Activated T-helper 1 cell treated with anti-CD3 and anti-CD28 coated beads, Interleukin-12 subunit alpha, Interleukin-12 subunit beta, Interleukin-2, Interleukin-4 antibody, amounts not matched to agents 30 ng/mL and 10 ng/mL and 1 ng/mL, durations not matched to agents 14 hours and 24 hours and 36 hours (primary cell): ENCODE measurements at places on chromosomes 2 and 18. TPM values are rescaled to one million over a fixed set of nuclear protein-coding genes. Genes with fewer than 3 reads are reported as not detected.

Gene ANKRD39
- total RNA-seq = 40.8 and 41.1 TPM in 2 replicates

GRCh38 chr2:72745679-72746368 is 80.0 kb downstream of the EXOC6B start:
- DNase-seq = no peak

DNA sequence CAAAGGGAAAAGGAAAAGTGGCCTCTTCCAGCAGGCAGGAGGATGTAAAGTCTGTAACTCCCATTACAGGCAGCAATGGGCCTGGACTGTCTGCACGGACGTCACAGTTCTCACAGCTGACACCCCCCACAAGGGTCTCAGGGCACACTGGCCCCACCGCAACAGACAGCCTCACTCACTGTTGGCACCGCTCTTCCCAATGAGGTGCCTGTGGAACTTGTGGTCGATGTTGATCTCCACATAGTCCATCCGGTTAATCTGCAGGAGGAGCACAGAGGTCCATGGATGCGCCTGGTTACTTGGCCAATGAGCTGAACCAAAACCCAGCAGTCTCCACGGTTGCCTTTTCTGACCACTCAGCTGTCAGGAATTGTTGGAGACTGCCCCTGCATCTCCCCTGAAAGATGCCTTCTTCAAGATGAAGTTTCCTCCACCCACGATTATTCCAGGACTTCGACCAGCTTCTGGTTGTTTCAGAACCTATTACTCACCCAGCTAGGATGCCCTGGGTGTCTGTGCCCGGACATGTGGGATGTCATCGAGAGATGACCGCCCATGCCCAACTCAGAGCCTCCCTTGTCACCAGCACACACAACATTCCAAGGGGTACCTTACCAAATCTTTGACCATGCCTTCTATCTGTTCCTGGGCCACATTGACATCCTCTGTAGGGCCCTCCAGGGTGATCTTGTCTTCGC is 62.5 kb downstream of the HDLBP start:
- DNase-seq = no peak

Gene NR4A2
- 20.5 and 21.9 TPM in 2 replicates for total RNA-seq

DNA sequence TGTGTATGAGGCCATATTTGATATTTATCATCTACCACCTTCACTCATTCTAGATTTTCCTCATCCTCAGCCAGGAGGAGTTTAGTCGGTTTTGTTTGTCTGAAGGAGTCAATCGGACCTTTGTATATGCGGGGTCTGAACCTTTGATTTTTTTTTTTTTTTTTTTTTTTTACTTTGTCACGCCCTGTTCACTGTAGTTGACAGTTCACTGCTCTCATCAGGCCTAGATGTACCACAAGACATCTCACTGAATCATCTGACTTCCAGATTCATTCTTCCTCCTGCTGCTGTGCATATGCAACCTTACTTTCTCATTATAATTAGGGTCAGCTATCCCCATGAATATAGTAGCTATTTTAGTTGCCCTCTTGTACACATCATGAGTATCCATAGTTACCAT is 133.2 kb downstream of the ARHGAP15 start:
- DNase-seq = no peak

Gene ITPRIPL1
- total RNA-seq = 52.1 and 54.5 TPM in 2 replicates

GRCh38 chr18:78080081-78080480 is 830.4 kb downstream of the GALR1 start:
- DNase-seq = no peak

Gene HOXD10
- total RNA-seq = not detected in 2 replicates

GRCh38 chr2:230888824-230889400 is 24.2 kb downstream of the ITM2C start:
- DNase-seq = no peak

- peak; percentile 25 for DNase-seq
Measured at GRCh38 chr2:127389778-127390435, 2.1 kb upstream of the MAP3K2 start.

- DNase-seq = no peak
Measured at GRCh38 chr2:75168186-75168585, 31.1 kb downstream of the TACR1 start.

Gene GRHL1
- total RNA-seq = 1.4 and 1.5 TPM in 2 replicates

GRCh38 chr2:212228743-212229171 is 309.8 kb downstream of the ERBB4 start:
- no peak for DNase-seq

- no peak for DNase-seq
Measured at GRCh38 chr2:130346041-130346740, 3.5 kb downstream of the IMP4 start.

DNA sequence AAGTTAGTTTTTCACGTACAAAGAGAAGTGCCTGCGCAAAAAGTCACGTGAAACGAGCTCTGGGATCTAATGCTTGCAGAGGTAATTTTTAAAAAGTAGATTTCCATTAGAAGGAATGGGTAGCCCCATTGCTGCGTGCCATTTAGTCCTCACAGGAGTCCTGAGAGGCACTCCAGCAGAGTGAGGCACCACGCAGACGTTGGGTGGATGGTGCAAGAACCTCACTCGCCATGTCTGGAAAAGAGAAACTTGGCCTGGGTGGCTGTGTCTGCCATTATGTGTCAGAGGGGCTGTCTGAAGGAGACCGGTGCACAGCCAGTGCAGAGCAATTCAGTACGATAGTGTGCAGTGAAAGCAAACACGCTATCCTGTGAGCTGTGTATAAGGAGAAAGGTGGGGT is 1.8 kb upstream of the HDAC4 start:
- no peak for DNase-seq

GRCh38 chr2:39545957-39546356 is 108.9 kb upstream of the MAP4K3 start:
- DNase-seq = no peak

- no peak for DNase-seq
Measured at GRCh38 chr2:206260188-206261012, 14.1 kb upstream of the ZDBF2 start.

Gene NAT8
- not detected in 2 replicates for total RNA-seq

DNA sequence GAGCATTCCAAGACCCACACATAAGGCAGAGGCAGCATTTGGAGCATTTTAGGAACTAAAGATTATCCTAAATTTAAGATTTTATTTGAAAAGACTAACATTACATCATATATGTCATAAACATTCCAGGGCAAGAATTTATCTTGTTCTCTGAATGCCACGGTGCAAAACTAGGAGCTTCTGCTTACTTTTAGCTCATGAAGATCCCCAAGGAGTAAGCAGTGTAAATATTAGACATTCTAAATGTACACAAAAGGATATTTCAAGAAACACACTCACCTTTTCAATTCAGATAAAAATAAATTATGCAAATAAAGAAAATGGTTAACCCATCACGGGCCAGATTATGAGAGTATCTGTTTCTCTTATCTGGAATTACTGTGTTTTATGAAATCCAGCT is 101.7 kb upstream of the ETAA1 start:
- no peak for DNase-seq

Gene C2orf15
- 0.29 TPM in 1 of 2 replicates, not detected in the other for total RNA-seq

DNA sequence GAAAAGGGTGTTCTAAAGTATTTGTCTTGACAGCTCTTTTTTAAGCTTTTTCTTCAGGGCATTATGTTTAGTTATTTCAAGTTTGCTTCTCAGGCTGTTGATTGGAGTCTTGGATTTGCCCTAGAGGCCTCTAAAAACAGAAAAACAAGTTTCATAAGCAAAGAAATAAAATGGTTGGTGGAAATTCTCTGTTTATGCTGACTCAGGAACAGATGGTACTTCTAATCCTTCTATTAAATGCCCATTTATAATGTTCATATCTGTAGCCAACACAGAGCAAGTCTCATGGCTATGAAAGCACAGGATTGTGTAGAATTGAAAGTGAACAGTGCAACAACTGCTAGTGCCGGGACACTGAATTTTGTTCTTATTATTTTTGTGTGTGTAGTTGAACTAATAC is 60.4 kb downstream of the KCNJ3 start:
- no peak for DNase-seq

GRCh38 chr18:77872166-77872565 is 622.5 kb downstream of the GALR1 start:
- DNase-seq = no peak

Gene CTLA4
- total RNA-seq = 118 and 124 TPM in 2 replicates

GRCh38 chr2:65388051-65388531 is 44.3 kb downstream of the SPRED2 start:
- no peak for DNase-seq

DNA sequence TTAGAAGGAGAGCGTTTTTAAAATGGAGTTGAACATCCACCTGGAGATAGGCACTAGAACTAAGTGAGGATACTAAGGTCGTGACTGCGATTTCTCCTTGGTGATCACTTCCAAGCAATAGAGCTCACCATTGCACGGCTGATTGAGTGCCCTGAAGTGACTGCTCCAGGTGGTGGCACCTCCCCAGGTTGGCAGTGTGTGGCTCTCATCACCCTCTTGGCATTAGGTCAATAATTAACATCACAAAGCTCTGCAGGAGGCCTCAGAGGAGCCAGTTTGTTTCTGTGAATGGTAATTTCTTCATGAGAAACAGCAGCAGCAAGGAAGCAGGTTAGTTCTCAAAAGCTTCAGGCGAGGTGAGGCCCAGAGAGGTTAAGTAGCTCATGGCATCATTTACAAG is 259.6 kb downstream of the CLIP4 start:
- DNase-seq = no peak

Gene SLC4A5
- 0.47 and 0.71 TPM in 2 replicates for total RNA-seq

Gene PROKR1
- total RNA-seq = not detected in 2 replicates

- no peak for DNase-seq
Measured at GRCh38 chr2:200655918-200656580, 70.2 kb downstream of the AOX1 start.

DNA sequence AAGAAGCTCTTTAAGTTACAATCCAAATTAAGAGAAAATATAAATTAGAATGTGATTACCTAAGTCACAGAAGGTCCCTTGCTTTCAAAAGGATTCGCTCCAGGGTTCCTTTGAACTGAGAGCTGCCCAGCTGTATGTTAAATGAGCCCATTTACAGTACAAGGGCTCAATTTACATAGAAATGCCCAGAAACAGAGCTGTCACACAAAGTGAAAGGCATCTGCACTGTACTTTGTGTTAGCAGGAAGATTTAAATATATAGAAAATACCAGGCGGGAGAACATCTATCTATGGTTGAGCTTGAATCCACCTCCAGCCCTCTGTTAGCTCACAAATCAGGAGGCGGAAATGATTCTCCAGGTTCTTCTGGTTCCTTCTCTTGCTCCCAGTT is 272.9 kb downstream of the PAX3 start:
- no peak for DNase-seq

DNA sequence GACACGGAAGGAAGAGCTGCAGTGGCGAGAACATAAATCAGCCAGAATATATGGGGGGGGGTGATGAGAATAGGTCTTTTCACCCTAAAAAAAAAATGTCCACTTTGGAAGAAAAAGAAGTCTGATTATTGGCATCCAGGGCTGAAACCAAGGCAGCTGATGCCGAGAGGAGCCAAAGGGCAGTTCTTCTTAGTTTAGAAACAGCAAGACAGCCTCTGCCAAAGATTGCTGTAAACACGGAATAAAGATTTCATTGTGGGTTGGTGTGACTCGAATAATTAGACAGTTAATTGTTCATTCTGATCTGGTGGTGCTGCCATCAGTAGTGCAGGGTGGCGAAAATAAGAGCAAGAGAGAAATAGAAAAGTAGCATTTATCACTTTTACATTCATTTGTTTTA is 3.5 kb downstream of the CDH20 start:
- no peak for DNase-seq

GRCh38 chr2:227817850-227818674 is 4.4 kb downstream of the CCL20 start:
- peak; percentile 21 for DNase-seq

- no peak for DNase-seq
Measured at GRCh38 chr2:156229724-156230362, 102.7 kb downstream of the NR4A2 start.
